Right lung (tissue), 10 donors: ENCODE measurements at places on chromosomes 1 and 21.

- DNase-seq, result no peak
Observed at GRCh38 chr1:32125313-32125712, 17.5 kb downstream of the KPNA6 start.

DNA sequence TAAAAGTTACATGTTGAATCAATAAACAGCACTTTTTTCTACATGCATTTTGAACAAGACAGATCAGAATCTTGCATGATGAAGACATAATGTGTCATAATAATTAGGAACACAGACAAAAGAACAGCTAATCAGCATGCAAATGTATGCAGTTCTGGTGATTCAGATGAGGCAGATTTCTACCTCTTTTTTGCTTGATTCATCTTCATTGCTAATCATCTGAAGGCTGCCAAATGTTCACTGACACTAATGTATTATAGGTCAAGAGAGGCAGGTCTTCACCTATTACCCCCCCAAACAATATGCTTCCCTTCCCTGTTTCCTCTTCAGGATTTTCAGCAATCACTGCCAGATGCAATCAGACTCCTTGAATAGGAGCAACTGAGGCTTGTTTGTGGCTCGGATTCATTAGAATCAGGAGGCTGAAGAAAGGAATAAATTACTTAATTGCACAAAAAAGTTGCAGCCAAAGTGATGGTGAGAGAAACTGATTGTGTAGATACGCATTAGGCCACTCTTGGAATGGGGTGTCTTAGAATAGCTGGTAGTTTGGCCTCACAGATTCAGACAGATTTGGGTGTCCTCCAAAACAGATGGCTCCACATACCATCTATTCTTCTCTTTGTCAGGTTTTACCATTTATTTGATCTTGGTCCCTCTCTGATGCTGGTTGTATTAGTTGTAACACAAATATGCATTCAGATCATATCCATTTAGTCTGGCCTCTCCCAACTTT, 275.4 kb downstream of the RPS6KC1 start:
- DNase-seq, result no peak

GRCh38 chr1:109185357-109185756, 28.4 kb upstream of the SARS1 start:
- no peak for DNase-seq

DNA sequence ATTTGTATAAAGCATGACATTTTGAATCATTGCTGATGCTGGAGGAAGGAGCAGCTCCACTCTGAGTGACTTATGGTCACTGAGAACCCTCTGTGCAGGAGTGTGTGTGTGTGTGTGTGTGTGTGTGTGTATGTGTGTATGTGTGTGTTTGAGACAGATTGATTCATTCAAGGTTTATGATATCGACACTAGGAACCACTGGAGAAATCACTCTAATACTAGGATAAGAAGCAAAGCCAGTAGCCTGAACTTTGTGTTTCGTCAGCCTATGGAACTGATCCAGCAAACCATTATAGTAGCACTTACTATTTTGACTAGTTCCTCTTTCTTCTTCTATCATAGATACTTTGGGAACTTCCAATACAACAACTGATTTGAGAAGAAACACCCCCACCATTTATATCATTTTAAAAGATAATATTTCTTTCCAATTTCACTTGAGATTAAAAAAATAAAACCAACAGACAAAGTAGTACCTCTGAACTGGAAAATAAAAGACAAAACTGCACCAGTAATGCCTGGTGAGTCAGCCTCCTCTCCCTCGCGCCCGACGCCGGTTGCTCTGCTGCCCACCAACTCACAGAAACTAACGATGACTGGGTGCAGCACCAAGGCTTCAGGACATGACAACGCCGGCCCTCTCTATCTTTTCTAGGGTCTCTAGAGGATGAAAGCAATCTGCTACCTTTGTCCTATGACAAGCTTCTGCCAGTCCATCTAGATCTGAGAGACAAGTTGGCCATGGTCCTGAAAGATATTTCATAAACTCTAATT, 20.9 kb downstream of the SLAMF1 start:
- DNase-seq, result no peak

DNA sequence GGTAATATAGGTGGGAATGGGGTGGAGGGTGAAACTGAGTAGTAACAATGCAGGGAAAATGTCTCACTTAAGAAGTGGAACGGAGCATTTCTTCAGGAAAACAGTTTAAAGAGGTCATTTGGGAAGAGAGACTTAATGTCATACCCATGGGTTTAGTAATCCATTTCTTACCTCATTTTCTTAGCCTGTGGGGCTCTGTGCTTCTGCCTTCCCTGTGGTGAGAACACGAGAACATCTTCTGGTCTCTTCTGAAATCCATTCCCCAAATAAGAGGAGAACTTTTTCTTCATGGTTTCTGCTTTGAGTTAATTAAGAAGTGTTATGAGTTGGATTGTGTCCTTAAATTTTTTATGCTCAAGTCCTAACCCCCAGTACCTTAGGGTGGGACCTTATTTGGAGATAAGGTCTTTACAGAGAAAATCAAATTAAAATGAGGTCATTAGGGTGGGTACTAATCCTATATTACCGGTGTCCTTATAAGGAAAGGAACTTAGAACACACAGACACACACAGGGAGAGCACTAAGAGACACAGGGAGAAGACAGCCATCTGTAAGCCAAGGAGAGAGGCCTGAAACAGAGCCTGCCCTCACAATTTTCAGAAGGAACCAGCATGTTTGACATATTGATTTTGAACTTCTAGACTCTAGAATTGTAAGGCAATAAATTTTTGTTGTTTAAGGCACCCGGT, 5.4 kb downstream of the CCDC190 start:
- no peak for DNase-seq

DNA sequence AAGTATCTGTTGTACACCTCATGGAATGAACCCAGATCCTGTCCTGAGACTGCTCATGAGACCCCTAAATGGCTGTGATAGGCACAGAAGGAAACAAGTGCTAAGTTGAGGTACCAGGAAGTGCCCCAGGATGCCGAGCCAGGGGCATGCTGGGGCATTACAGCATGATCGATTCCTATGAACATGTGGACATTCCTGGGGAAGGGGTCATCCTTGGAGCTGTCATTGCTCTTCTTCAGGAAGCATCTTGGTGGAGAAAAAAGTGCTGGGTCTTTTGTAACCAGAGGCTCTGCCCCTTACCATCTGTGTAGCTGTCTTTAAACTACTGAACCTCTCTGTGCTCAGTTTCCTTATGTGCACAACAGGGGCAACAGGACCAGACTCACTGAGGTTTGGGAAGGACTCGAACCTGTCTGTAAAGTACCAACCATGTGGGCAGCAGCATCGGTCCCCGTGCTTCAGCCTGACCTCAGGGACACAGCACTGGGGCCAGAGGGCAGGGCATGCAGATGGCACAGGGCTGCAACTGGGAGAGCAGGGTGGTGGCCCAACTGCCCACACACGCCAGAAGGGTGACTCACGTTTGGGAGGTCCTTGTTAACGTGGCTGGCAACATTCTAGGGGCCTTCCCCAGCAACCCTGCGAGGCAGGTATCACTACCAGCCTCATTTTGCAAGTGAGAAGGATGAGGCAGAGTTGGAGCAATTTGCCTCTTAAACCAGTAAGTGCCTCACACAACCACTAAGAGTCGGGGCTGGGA, 142.3 kb upstream of the EDN2 start:
- DNase-seq, result no peak
